ENCODE measurements at places on chromosomes 2 and 18.

DNA sequence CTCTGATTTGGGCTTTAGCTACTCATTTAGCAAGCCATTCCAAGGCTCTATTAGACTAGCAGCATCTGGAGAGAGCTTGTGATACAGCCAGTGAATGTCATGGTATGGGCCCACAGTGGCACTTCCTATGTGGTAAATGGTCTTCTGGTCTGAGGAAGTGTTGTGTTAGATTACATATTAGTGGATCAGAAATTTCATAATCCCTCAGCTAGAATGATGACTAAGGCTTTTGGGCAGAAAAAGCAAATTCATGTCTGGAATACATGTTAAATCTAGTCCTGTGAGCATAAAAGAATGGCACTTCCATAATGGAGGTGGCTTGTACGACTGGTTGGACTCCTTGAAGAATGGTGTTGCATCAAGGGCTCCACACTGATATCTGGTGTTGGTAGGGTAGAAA is 436.8 kb upstream of the CWC22 start:
- DNase-seq = no peak

- no peak for DNase-seq
Observed at GRCh38 chr18:48668466-48669179, 129.8 kb downstream of the CTIF start.

- DNase-seq = no peak
Observed at GRCh38 chr2:106020821-106021661, 173.1 kb downstream of the UXS1 start.

DNA sequence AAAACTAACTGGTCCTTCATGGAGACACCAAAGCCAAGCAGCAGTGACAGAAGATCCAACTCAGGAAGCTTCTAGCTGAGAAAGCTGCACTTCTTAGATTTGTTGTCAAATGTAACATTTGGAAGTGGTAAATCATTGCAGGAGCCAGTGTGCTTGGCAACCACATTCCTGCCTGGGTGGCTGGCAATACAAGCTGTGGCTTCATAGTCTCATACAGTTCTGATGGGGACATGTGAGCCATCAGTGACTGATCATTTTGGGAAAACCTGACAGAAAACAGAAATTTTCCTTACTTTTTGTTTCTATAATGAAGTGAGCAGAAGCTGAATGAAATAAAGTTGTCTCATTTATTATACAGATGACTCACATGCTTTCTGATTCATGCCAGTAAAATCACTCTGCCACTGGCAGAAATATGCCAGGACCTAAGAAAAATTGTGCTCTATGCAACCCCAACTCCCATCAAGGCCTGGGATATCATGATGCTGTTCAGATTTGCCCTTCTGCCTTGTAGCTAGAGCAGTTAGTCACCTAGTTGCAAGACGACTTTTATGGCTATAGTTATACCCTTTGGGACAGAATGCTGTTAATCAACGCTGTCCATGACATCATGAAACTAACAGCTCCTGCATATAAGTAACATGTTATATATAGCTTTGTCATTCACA is 508.1 kb downstream of the ADCYAP1 start:
- DNase-seq = no peak

- no peak for DNase-seq
Observed at GRCh38 chr2:226694149-226694548, 105.5 kb downstream of the IRS1 start.

DNA sequence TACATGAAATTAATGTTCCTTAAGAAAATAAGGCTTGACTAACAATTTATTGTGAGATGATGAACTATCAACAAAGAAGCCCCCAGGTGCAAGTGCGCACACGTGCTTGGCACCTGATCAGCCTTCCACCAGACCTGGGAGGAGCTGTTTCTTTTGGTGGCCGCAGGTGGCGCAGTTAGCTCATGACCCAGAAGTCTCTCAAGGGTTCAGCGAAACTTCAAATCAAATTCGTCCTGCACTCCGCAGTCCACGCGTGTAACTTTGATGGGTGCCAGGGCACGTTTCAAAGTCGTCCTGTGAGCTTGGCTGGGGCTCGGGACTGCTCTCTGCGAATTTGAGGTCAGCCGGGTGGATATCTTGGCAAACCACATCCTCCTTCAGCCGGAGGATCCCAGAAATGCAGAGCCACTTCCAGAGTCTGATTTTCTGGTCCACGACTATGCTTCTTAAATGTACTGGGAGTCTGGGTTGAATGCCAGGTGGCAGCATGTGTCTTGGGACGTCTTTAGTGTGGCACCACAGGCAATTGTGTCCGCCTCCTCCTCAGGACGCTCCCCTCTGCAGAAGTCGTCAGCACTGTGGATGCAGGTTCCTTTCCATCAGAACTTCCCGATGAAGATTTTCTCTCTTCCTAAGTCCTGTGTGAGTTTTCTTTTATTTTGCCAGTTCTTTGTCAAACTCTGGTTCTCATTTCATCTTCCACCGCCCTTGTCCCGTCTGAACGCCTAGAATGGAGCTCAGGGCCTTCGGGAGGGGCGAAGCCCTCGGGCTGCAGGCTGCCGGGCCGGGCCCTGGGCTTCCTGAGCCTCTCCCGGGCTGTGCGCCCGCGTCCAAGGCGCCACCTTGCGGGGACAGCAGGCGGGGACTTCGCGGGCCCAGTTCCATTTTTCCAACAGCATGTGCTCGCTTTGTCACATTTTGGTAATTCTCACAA is 61.3 kb upstream of the RAPGEF4 start:
- no peak for DNase-seq

GRCh38 chr2:36380624-36381481 is 25.3 kb downstream of the CRIM1 start:
- no peak for DNase-seq

DNA sequence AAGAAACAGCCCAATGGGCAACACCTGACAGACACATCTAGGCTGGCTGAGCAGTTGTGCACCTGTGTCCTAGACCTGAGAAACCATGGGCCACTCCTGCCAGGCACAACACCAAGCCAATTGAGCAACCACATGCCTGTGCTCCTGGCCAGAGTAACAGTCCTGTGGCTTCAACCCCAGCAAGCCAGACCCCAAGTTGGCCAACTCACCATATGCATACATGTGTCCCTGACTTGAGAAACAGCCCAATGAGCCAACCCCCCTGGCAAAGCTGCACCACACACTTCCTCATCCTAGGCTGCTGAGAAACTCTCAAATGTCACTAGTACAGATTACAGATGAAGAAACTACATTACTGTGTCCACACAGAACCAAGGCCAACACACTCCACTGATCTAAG is 36.6 kb downstream of the USP34 start:
- no peak for DNase-seq

All from stimulated activated CD8-positive, alpha-beta memory T cell treated with anti-CD3 and anti-CD28 coated beads, Interleukin-2, amount 100 ng/mL, for 1 hour (primary cell).